ENCODE measurements at places on chromosomes 3 and 15. TPM values are rescaled to one million over a fixed set of nuclear protein-coding genes. Genes with fewer than 3 reads are reported as not detected.

Gene TNFAIP8L3
- total RNA-seq: 62.5 TPM

Gene TRPM1
- 0.25 TPM for total RNA-seq

Gene GOLGB1
- 41.0 TPM for total RNA-seq

DNA sequence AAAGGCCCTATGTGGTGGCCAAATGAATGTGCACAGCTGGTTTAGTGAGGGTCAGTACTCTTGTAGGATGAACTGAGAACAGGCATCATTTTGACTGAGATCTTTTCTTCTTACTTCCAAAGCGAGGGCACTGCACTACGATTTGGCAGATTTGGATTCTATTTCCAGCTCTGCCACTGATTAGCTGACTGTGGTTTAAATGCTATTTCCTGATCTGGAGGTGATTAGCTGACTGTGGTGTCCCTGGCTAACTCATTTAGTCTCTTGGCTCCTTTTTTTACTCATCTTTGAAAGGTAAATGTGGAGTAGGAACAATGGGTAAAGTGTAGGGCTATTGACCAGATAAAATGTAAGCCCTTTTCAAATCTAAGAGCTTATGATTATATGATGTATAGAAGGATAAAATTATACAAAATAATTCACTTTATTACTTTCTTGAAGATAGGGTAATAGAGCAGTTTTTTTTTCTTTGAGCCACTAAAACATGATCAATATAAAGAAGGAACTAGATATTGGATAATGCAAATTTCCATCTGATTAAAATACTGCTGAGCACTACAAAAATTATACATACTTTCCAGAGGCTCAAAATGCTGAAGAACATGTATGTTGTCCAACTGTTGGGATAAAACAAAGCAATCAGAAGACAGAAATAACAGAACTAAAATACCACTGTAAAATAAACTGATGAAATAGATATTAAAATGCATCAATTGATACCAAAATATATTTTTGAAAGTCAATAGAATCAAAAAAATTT, 39.7 kb upstream of the PLOD2 start:
- no peak for DNase-seq

- peak; percentile 2 for DNase-seq
Measured at GRCh38 chr3:140942221-140943104, 827 bp downstream of the SLC25A36 start.

DNA sequence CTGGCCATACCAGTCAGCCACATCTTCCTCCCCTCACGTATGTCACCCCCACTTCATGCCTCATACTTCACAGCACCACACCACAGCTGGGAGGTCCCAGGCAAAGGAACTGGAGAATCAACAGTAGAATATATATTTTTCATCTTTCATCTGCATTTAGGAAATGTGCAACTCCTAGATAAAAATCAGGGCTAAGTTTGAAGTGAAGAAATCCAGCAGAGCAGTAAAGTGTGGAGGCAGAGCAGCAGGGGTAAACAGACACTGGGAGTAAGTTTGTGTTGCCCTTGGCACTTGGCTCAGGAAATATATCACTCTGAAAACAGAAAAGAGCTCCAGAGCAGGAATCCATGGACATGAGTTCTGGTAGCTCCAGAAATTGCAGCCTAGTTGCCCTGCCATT, 2.8 kb upstream of the HERC1 start:
- DNase-seq: peak; percentile 91

DNA sequence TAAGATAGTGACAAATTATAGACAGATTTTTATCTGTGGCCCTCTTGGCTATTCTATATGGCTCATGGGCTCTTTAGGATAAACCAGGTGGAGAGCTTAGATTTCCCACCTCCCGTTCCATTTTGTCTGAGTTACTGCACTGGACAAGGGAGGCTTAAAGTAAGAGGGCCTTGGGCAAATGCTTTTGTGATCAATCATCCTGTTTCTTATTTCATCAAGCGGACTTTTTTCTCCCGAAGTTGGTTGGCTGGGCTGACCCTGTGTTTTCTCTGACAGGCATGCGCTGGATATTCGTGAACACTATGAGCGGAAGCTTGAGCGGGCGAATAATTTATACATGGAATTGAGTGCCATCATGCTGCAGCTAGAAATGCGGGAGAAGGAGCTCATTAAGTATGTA, 33.4 kb downstream of the TMEM41A start:
- no peak for DNase-seq

- no peak for DNase-seq
Measured at GRCh38 chr15:100909989-100910955, 8.9 kb upstream of the LRRK1 start.

DNA sequence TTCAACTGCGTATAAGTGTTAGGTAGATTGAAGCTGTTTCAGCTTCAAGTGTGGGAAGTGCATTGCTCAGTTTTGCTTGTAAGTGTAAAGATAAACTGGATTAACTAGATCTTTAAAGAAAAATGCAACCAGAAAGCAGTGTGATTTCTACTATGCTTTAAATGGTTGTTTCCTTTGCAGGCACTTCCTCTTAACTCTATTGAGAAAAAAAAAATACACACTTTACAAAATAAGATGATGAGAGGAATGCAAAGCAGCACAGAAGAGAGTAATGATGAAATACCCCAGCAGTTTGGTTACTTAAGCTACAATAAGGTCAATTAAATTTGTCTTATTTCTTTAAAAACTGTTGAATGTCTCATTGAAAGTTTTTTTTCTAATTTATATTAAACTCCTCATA, 40.8 kb downstream of the DPH6 start:
- no peak for DNase-seq

DNA sequence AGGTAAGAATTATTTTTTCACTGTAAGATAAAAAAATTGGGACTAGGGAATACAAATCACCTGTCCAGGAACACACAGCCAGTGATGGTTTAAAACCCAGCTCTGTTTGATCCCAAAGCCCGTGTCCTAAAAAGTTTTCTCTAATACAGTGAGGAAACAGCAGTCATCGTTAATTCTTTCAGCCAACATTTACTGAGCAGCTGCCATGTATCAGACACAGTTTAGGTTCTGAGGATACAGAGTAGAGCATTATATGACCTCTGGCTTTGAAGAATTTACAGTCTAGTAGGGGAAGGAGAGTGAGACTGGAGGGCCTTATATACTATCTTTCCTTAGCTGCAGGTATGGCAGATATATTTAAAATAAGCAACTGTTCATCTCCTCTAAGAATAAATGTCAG, 82.7 kb downstream of the KCNMB2 start:
- DNase-seq: no peak

DNA sequence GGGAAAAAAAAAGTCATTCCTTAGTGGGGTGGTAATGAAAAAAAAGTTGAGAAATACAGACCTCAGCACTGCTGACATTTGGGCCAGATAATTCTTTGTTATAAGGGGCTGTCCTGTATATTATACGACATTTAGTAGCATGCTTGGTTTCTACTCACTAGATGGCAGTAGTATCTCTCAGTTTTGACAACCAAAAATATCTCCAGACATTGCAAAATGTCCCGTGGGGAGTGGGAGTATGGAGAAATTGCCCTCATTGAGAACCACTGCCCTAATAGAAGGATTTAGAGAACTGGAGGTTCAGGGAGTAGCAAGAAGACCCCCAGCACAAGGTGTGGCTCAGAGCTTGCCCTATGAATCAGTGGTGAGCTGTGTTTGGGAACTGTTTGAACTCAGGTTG, 28.6 kb upstream of the TEX264 start:
- no peak for DNase-seq

All from pulmonary artery endothelial cell (primary cell).